ENCODE measurements at places on chromosomes 11 and 22.

DNA sequence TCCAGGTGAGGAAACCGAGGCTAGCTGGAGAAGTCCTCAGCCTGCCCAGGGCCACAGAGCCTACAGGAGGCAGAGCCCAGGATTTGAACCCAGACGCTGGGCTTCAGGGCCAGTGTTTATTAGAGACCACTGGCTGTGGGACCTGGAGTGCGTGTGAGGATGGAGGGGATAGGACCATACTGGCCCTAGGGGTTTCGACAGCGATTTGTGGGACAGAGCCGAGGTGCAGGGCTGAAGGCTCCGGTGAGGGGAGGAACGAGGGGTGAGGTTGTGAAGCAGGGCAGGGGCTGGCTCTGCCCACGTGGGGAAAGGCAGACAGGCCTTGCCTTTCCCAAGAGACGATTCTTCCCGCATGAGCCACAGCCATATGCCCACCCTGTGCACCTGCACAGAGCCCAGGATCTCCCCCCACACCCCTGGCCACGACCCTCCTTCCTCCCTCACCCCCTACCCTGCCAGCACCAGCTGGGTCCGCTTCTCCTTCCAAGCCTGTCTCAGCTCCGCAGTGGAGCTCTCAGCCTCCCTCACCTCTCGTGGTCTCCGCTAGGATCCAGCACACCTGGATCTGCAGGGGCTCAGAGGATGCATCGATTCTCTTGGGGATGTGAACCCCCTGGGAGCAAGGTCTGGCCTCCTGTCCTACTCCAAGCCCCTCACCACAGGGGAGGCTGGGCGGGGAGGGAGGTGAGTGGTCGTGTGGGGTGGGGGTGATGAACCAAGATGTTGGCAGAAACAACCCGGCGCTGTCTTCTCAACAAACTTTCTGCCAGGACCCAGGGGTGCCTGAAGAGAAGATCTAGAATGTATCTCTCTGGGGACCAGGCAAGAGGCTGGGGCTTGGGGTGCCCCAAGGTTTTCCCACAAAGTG, 58.4 kb downstream of the RTL6 start:
- no peak for DNase-seq

DNA sequence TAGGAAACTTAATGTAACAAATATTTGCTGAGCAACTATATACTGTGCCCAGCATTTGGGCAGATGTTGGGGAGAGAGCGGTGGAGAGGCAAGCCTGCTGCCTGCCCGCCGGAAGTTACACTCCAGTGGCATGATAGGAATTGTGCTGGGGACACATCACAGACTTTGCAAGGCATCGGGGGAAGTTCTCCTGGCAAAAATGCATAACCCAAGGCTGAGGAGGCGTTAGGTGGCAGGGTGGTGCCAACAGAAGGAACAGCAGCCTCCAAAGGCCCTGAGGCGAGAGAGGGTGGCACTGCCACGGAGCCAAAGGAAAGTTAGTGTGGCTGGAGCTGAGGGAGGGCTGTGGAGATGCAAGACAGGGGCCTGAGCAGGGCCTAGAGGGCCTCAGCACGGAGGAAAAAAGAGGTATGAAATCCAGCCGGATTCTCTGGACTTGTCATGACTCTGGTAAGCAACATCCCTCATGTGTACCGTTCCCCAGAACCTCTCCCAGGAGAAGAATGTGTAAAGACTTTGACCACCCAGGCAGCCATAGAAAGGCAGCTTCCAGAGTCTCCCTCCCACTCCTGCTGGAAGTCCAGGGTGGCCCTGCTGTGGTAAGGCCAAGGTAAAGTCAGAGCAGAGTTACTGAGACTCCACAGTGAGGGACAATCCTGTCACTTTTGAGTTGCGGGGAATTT, 76.1 kb upstream of the RAB1B start:
- no peak for DNase-seq

DNA sequence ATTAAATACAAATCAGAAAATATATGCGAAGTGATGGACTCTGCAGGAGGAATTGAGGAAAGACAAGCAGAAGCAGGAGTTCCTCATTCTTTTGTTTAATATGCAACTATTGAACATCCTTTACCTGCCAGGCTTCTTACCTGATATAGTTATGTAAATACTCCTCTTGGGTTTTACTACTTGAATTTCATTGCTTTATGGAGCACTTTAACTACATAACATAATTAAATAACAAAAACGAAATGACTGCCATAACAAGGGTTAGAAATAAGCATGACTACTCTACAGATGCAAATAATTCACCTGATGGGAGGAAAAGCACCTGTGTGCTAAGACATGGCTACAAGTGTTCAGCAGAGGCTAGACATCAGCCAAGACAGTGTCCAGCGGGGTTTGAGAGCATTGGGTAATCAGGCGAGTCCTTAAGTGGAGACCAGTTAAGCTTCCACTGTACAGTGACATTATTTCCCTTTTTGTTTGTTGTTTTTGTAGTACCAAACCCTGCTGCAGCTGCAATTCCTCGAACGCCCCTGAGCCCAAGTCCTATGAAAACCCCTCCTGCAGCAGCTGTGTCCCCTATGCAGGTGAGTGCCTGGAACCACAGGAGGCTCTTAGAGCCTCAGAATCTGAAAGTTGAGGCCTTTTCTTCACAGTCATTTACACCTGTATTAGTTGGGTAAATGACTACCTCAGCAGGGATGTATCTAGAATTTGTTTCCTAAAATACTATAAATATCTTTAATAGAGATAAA, 67.4 kb downstream of the SPECC1L start:
- DNase-seq: no peak

GRCh38 chr11:47234669-47235100, 13.9 kb downstream of the ACP2 start:
- no peak for DNase-seq

- DNase-seq: no peak
Observed at GRCh38 chr11:75308116-75308515, 43.3 kb downstream of the ARRB1 start.

GRCh38 chr11:122336706-122337105, 220.7 kb upstream of the BLID start:
- DNase-seq: peak; percentile 7

DNA sequence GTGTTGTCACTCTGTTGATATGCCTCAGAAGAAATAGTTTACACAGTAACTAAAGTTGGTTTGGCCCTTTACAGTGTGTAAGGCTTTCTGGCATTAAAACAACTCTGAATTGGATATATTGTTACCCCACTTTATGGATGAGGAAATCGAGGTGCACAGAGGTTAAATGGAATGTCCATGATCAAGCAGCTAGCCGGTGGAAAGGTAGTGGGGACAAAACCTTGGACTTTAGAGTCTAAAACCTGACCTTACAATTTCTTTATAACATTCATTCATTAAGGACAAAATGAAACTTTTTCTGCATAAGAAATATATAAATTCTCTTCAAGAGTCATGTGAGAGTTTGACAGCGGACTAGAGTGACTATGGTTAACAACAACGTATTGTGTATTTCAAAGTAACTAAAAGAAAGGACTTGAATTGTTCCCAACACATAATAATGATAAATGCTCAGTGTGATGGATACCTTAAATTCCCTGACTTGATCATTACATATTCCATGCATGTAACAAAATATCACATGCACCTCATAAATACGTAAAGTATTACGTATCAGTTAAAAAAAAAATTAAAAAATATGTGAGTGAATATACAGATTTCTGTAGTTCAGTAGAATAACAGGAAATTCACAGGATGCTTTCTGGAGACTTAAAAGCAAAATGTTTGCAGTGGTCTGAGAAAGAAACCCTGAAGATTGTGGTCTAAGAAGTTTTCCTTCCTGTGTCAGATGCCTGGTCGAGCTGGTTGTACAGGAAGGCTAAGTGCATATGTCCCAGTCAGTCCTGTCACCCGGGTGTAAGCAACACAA, 51.0 kb downstream of the TEAD1 start:
- DNase-seq: no peak

DNA sequence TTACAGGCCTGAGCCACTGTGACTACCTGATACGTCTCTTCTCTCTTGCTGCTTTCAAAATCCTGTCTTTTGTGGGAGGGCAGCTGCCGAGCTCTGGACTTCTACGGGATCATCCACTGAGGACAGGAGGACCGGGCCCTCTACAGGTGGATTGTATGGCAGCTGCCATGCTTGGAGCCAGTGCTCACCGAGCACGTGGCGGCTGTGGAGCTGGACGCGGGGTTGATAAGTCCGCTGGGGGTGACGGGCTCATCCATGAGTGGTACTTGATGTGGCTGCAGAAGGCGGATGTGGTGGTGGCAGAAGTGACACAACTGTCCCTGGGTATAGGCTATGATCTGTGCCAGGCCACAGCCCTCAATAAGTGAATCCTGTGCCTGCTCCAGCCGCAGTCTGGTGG, 1.8 kb upstream of the CYP2D6 start:
- no peak for DNase-seq

- peak; percentile 93 for DNase-seq
Observed at GRCh38 chr11:68780829-68781228, 29.5 kb upstream of the TESMIN start.

DNA sequence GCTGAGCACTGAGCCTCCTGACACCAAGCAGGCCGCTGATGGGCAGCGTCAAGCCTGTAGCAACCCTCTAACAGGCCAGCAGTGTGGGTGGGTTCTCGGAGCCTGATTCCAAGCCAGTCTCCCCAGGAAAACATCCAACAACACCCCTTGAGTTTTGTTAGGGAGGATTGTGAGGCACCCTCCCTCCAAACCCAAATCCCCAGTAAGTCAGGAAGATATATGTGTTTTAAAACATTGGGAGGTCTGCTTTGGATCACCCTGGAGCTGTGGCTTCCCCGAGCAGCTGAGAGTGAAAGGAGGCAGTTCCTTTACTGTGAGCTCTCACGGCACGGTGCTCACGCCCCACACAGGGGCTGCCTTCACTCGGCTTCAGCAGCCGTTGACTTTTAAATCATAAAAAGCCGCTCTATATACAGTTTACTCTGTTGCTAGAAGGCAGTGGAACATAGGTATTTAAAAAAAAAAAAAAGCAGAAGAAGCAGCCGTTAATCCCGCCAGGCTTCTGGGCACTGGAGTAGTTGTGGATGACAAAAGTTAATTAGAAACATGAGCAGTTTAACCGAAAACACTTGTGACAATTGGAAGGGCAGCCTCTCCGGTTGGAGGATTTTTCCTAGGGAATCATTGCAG, 218.6 kb downstream of the NAV2 start:
- no peak for DNase-seq

DNA sequence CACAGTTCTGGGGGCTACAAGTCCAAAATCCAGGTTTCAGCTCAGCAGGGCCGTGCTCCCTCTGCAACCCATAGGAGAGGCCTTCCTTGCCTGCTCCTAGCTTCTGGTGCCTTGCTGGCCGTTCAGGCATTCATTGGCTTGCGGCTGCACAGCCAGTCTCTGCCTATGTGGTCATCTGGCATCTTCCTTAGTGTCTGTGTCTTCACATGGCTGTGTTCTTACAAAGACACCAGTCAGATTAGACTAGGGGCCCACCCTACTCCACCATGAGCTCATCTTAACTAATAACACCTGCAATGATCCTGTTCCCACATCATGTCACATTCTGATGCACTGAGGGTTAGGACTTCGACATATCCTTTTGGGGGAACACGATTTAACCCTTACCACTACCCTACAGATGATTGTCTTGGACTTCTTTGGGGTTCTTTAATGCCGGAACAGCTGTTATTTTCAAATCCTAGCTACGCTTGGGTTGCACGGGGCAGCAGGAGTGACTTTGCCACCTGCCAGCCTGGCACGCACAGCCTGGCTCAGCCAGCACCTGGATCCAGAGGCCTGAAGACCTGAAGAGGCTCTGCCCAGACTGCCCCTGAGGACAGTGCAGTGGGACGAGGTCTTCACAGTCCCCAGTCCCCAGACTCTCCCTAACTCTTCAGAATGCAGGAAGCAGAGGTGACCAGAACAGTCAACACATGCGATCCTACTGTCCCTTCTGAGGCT, 7.7 kb upstream of the NEAT1 start:
- no peak for DNase-seq

DNA sequence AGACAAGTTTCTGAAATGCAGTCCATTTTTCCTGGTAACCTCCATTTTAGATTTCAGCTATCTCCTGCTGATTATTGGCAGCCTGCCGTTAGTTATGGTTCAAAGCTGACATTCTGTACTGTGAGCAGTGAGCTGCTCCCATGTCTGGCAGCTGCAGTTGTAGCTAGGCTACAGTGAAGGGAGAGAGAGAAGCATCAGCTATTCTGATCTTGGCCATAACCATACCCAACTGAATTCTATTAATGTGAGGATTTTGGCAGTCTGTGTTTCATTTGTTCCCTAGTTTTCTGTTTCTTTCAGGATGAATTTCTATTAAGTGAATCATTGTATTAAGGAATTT, 33.4 kb downstream of the SIK2 start:
- no peak for DNase-seq

GRCh38 chr11:97079244-97079643, 689.4 kb downstream of the JRKL start:
- no peak for DNase-seq
